T-cell (primary cell): ENCODE measurements at places on chromosomes 1 and 21. TPM values are rescaled to one million over a fixed set of nuclear protein-coding genes. Genes with fewer than 3 reads are reported as not detected.

- H3K4me1 ChIP-seq: peaks cover 10% of the 10 kb centered on the region
- H3K27me3 ChIP-seq: no peaks in the 10 kb centered on the region
- no peaks in the 10 kb centered on the region for H3K36me3 ChIP-seq
- no peak for DNase-seq
- H3K27ac ChIP-seq: no peak overlapping the region
- peak overlapping the region; percentile 53 for H3K4me3 ChIP-seq
These were observed 697 bp downstream of the PRDM16 start for GRCh38 chr1:3069491-3070308.

DNA sequence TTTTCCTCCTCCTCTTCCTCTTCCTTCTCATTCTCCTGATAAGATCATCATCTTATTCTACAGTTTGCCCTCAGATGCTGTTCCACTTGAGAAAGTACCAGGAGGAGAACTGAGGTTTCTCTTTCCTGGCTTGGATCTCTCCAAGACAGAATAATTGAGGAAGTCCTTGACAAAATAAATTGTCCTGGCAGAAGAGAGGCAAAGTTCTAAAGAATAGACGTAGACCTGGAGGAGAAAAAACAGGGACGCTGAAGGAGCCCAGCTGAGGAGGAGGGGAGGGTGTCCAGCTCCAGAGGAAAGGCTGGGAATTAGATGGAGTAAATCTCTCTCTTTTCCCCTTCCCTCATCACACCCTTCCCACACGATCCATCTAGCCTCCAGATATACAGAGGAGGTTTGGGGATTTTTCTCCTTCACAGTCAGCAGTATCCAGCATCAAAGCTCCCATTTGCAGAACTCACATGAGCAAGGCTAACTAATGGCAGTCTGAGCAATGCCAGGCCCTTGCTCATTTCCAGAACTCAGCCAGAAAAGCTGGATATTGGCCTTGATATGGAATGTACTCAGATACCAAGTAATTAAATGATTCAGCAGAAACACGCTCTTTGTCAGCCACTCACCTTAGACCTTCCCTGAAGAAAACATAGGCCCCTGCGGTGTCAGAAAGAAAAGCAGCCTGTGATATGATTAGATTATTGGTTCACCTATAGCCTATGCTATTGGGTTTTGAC, 5.1 kb upstream of the GNG12 start:
- DNase-seq: no peak
- no peaks in the 10 kb centered on the region for H3K36me3 ChIP-seq
- H3K4me3 ChIP-seq: no peak overlapping the region
- H3K4me1 ChIP-seq: peaks cover 5% of the 10 kb centered on the region

CYP4X1 gene
- total RNA-seq: not detected

GRCh38 chr1:207288315-207288714, 33.2 kb upstream of the CD55 start:
- no peaks in the 10 kb centered on the region for H3K36me3 ChIP-seq
- H3K27me3 ChIP-seq: no peaks in the 10 kb centered on the region
- no peak overlapping the region for H3K4me3 ChIP-seq

EPHA10 gene
- 1.4 TPM for total RNA-seq

- H3K36me3 ChIP-seq: no peaks in the 10 kb centered on the region
- H3K27ac ChIP-seq: no peak overlapping the region
- no peak overlapping the region for H3K4me3 ChIP-seq
- no peak for DNase-seq
- no peaks in the 10 kb centered on the region for H3K27me3 ChIP-seq
These were observed 444.7 kb upstream of the NFIA start for GRCh38 chr1:60637651-60638050.

DNA sequence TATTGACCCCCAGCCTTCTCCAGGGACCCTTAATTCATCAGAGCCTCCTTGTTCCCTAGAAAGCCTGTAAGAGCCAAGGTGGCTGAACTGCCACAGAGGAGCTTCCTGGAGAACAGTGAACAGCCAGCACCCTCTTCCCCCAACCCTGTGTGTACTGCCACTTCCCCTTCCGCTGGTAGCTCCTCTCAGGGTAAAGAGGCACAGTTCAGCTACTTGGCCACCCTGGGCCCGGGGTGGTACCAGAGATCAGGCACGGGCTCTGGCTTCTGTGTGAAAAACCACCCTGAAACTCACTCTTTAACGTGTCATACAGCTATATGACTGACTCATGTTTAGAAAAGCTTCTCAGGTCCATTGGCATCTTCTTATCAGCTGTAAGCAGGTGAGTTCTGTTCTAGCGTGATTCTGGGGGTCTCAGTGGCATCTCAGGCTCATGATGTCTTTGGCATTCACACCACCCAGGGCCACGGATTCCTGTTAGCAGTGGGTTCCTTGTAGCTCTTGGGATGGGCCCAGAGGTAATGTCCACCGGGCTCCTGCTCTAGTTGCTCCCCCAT, 22.4 kb downstream of the ARMH1 start:
- no peaks in the 10 kb centered on the region for H3K27me3 ChIP-seq
- H3K27ac ChIP-seq: peak overlapping the region; percentile 83
- peak; percentile 23 for DNase-seq
- peaks cover 15% of the 10 kb centered on the region for H3K4me1 ChIP-seq

DNA sequence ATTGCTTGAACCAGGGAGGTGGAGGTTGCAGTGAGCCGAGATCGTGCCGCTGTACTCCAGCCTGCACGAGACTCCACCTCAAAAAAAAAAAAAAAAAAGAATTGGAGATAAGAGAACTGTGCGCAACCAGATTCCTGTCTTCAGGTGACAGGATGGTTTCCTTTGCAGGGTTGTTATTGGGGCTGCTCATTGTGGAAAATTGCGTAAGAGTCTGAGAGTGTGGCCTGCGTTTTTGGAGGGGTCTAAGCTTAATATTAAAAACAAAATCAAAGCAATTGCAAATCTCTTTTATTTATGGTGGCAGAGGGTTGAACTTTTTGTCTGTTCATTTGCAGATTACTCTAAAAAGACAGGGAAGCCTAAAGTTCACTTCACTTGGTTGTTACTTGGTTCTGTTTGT, 36.0 kb upstream of the BCAR3 start:
- DNase-seq: no peak
- no peaks in the 10 kb centered on the region for H3K27me3 ChIP-seq
- no peaks in the 10 kb centered on the region for H3K4me1 ChIP-seq
- H3K4me3 ChIP-seq: no peak overlapping the region

- peaks cover 8% of the 10 kb centered on the region for H3K4me1 ChIP-seq
- no peak overlapping the region for H3K27ac ChIP-seq
- no peak overlapping the region for H3K4me3 ChIP-seq
- peaks cover 22% of the 10 kb centered on the region for H3K36me3 ChIP-seq
These were observed 22.3 kb upstream of the TMEM222 start for GRCh38 chr1:27299385-27300271.

- no peaks in the 10 kb centered on the region for H3K4me1 ChIP-seq
- no peak for DNase-seq
- H3K27me3 ChIP-seq: peaks cover 52% of the 10 kb centered on the region
- no peak overlapping the region for H3K27ac ChIP-seq
- no peak overlapping the region for H3K4me3 ChIP-seq
These were observed 50.0 kb upstream of the COL18A1 start for GRCh38 chr21:45354970-45355369.

TTLL10 gene
- total RNA-seq: 0.41 TPM

GOLT1A gene
- 0.42 TPM for total RNA-seq

DNA sequence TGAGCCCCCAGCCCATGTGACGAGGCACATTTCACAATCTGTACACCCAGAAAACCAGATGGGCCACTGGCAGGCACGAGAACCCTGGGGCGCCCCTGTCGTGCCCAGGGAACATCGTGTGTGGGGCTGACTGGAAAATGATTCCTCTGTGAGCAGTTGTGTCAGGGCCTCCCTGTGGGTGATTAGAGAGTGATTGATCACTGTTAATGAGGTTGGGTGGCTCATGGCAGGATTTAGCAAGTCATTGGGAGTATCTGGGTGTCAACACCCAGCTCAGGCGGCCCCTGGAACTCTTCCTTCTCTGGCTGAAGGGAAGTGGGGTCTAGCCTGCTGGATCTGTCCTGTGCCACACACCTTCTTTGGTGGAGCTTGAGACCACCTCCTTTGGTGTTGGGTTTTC, 5.7 kb downstream of the GRHL3 start:
- H3K36me3 ChIP-seq: no peaks in the 10 kb centered on the region
- H3K4me3 ChIP-seq: no peak overlapping the region
- peaks cover 35% of the 10 kb centered on the region for H3K4me1 ChIP-seq
- no peak overlapping the region for H3K27ac ChIP-seq

DNA sequence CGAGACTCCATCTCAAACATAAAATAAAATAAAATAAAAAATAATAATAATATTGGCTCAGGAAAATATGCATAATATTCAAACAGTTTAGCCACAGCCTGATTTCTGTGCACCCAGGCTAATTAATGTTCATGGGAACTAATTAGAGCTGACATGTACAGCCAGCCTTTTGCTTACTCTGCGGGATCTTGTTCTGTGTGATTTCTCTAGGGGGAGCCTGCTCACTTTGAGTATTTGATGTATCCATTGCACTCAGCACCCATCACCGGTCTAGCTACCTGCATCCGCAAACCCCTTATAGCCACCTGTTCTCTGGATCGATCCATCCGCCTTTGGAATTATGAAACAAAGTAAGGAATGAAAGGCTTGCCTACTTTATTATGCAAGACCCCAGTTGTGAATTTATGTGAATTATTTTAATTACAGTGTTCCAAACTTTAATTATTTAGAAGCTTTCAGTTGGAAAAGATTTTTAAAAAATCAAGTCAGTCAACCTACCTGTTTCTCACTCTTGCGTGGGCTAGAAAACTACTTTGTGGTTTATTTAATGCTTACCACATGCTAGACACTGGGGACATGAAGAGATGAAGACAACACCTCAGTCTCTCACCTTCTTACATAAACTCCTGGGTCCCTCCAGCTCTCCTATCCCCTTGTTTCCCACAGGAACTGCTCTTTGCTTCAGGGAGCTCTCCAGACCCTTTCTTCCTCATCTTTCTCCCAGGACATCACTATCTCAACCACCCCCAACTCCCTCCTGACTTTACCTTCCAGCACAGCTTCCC, 25.4 kb downstream of the CFAP57 start:
- no peak overlapping the region for H3K4me3 ChIP-seq
- H3K27ac ChIP-seq: no peak overlapping the region
- H3K4me1 ChIP-seq: no peaks in the 10 kb centered on the region

- H3K4me1 ChIP-seq: no peaks in the 10 kb centered on the region
- no peak overlapping the region for H3K27ac ChIP-seq
- H3K36me3 ChIP-seq: no peaks in the 10 kb centered on the region
- no peaks in the 10 kb centered on the region for H3K27me3 ChIP-seq
These were observed 105.0 kb downstream of the GPATCH2 start for GRCh38 chr1:217525773-217526490.

GRCh38 chr1:160665330-160666078, 18.7 kb upstream of the SLAMF1 start:
- H3K36me3 ChIP-seq: no peaks in the 10 kb centered on the region
- peak overlapping the region; percentile 81 for H3K27ac ChIP-seq
- peak overlapping the region; percentile 18 for H3K4me3 ChIP-seq
- DNase-seq: no peak
- H3K4me1 ChIP-seq: peaks cover 43% of the 10 kb centered on the region

COL16A1 gene
- not detected for total RNA-seq

GRCh38 chr1:157542676-157543075, 9.6 kb downstream of the FCRL5 start:
- no peaks in the 10 kb centered on the region for H3K36me3 ChIP-seq
- no peaks in the 10 kb centered on the region for H3K4me1 ChIP-seq
- no peak overlapping the region for H3K4me3 ChIP-seq
- no peak overlapping the region for H3K27ac ChIP-seq

GRCh38 chr1:110070671-110071242, at the start of gene ALX3:
Gene ALX3, minus strand, starts transcription at chr1:110070672. Its CDS starts 60 bp downstream, at chr1:110070612.
- no peaks in the 10 kb centered on the region for H3K36me3 ChIP-seq
- DNase-seq: no peak
- H3K4me3 ChIP-seq: peak within 1 kb of the TSS; percentile 2
- H3K4me1 ChIP-seq: no peaks in the 10 kb centered on the region
- H3K27ac ChIP-seq: no peak within 1 kb of the TSS
- peaks cover 14% of the 10 kb centered on the region for H3K27me3 ChIP-seq

- H3K27ac ChIP-seq: no peak overlapping the region
- no peak overlapping the region for H3K4me3 ChIP-seq
- H3K27me3 ChIP-seq: no peaks in the 10 kb centered on the region
- no peaks in the 10 kb centered on the region for H3K4me1 ChIP-seq
- no peak for DNase-seq
- no peaks in the 10 kb centered on the region for H3K36me3 ChIP-seq
These were observed 198.4 kb upstream of the VAMP3 start for GRCh38 chr1:7572654-7573152.

GJA4 gene
- not detected for total RNA-seq

GRCh38 chr21:17045214-17045853, 467.5 kb upstream of the CXADR start:
- H3K4me1 ChIP-seq: no peaks in the 10 kb centered on the region
- H3K27me3 ChIP-seq: no peaks in the 10 kb centered on the region
- H3K36me3 ChIP-seq: no peaks in the 10 kb centered on the region
- DNase-seq: no peak
- H3K27ac ChIP-seq: no peak overlapping the region

DNA sequence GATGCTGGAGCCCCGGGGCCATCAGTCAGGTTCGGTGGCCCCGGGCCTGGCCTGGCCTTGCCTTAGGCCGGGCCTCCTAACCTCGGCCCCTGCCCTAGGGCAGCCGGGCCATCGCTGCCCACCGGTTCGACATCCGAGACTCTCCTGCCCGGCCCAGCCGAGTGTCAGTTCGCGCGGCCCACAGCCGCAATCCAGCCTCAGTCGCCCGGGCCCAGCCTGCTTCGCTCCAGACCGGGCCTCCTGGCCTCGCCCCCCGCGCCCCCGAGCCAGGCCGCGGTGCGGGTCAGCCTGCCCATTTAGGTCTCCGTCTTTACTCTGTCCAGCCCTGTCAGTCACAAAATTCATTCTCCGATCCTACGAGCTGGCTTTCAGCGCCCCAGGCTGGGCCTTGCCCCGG, 777 bp downstream of the LRRC41 start:
- H3K4me1 ChIP-seq: peaks cover 51% of the 10 kb centered on the region
- DNase-seq: peak; percentile 18
- peaks cover 3% of the 10 kb centered on the region for H3K36me3 ChIP-seq

GRCh38 chr1:53477651-53478501, 18.7 kb downstream of the DMRTB1 start:
- no peak for DNase-seq
- H3K27me3 ChIP-seq: peaks cover 29% of the 10 kb centered on the region
- H3K36me3 ChIP-seq: no peaks in the 10 kb centered on the region

VSIG8 gene
- total RNA-seq: not detected

NR5A2 gene
- 0.19 TPM for total RNA-seq

- H3K36me3 ChIP-seq: no peaks in the 10 kb centered on the region
- peak; percentile 79 for DNase-seq
- no peak overlapping the region for H3K4me3 ChIP-seq
- H3K4me1 ChIP-seq: peaks cover 19% of the 10 kb centered on the region
- no peak overlapping the region for H3K27ac ChIP-seq
These were observed 14.0 kb upstream of the THEMIS2 start for GRCh38 chr1:27858072-27858948.

- H3K27ac ChIP-seq: no peak within 1 kb of the TSS
- no peaks in the 10 kb centered on the region for H3K27me3 ChIP-seq
- DNase-seq: no peak
- no peak within 1 kb of the TSS for H3K4me3 ChIP-seq
These were observed at the start of gene MAP3K7CL for GRCh38 chr21:29130270-29130969. Gene MAP3K7CL, plus strand, starts transcription at chr21:29130644. Its CDS starts 2,701 bp downstream, at chr21:29133345.

IGSF3 gene
- not detected for total RNA-seq

- peak; percentile 28 for DNase-seq
- H3K36me3 ChIP-seq: no peaks in the 10 kb centered on the region
These were observed 1.0 kb downstream of the PLEKHG5 start for GRCh38 chr1:6490181-6491080.

TMEM51 gene
- total RNA-seq: not detected

- H3K36me3 ChIP-seq: no peaks in the 10 kb centered on the region
- no peaks in the 10 kb centered on the region for H3K27me3 ChIP-seq
- peaks cover 31% of the 10 kb centered on the region for H3K4me1 ChIP-seq
- peak overlapping the region; percentile 22 for H3K27ac ChIP-seq
These were observed 18.0 kb upstream of the ID3 start for GRCh38 chr1:23577056-23578004.

GRCh38 chr1:24266398-24266941, 52.7 kb upstream of the GRHL3 start:
- no peak overlapping the region for H3K4me3 ChIP-seq
- no peak overlapping the region for H3K27ac ChIP-seq
- no peaks in the 10 kb centered on the region for H3K27me3 ChIP-seq
- no peaks in the 10 kb centered on the region for H3K36me3 ChIP-seq
